ENCODE measurements at places on chromosomes 2 and 18.

DNA sequence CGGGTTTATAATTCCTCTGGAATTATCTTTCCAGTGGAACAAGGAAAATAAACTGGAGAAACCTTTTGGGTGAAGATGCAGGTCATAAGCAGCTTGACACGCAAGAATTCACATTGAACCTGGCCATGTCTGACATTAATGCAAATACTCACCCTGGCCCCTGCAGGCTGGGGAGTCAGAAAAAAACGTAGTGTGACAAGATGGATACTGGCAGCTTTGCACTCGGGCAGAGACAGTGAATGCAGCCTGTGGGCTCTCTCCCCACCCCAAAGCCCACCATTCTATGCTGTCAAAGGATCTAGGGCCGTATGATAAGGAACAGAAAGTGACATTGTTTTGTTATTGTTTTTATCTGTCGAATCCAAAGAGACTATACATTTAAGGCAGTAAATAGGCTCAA is 223.1 kb downstream of the RBM43 start:
- no peak for DNase-seq

- DNase-seq: no peak
These were observed 143.8 kb downstream of the GALNT14 start for GRCh38 chr2:30994227-30995056.

DNA sequence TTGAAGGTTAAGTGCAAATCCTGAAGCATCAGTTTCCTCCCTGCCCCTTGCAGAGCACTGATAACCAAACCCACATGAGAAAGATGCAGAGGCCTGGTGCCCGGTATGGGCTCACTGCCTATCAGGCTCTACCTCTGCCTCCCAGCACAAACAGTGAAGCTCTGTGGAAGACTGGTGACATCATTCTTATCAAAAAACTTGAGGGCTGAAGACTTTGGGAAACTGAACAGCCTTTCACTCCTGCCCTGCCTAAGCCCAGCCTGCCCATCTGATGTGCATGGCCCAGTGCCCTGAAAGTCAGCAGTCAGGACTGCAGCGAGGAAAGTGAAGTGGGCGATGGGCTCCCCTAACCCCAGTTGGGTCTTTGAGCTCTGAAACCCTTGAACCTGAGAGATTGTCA is 174.8 kb upstream of the ARL4C start:
- no peak for DNase-seq

- DNase-seq: no peak
These were observed 217.3 kb downstream of the FHOD3 start for GRCh38 chr18:36514778-36515177.

DNA sequence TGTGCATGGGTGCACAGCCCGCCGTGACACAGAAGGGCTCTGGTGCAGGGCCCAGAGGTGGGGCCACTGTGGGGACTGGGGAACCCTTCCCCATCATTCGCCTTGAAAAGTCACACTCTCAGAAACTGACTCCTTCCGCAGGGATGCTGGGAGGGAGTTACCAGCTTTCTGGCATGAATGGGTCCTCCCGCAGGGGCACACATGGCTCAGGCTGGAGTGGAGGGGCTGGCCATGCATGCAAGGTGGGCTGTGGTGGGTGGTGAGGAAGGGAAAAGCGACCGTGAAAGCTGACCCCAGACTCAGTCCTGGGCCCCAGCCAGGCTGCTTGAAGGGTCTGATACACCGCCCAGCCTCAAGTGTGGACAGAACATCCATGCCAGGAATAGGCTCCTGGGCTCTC is 201.1 kb downstream of the TNS1 start:
- no peak for DNase-seq

GRCh38 chr2:239912938-239913635 is 112.1 kb downstream of the NDUFA10 start:
- DNase-seq: no peak

GRCh38 chr2:168119515-168120141 is 127.8 kb downstream of the STK39 start:
- DNase-seq: no peak

GRCh38 chr2:25481381-25482300 is 139.9 kb upstream of the DNMT3A start:
- no peak for DNase-seq

DNA sequence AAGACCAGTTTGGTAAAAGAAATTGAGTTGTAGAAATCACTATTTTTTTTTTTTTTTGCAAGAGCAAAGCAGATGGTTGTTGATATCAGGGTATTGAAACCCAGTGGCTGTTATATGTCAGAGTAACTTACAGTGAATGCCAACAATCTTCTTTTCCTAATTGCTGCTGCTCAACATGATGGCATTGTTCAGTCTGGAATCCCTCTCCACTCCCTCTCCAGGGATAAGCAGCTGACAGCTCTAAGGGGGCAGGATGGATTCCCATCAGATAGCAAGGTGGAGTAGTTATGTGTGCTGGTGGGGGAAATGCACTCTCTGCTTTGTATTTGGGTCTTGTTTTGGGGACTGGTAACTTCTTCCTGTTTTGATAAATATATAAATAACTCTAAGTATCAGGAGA is 200.0 kb downstream of the PIK3C3 start:
- DNase-seq: no peak

DNA sequence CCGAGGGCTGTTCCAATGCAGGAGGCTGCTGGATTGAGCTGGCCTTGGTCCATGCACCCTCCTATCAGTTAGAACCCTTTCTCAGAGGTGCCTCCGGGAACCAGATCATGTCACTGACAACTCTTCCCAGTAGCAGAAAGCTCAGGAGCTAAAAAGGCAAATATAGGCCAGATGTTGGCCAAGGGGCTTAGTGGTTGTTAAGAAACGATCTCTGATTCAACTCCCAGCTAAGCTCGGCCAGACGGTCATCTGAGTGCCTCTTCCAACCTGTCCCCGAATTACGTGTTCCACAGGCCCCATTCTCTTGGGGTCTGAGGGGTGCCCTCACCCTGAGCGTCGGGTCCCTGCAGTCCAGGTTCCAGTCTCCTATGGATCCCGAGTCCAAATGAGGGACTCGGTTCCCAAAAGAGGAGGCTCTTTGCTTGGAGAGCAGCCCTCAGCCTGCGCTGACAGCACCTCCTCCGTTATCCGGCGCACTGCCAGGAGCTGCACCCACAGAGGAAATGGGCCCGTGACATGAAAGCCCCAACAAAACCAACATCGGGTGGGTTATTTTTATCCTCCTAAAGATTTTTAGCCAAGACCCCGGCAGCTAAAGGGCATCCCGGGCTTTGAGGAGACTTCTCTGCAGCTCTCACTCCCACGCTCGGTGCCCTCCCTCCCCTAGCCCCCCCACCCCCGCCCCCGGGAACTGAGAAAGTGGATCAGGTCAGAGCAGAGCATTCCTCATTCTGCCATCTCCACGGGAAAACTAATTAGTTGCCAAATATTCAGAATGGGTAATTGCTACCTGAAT is 106.6 kb upstream of the ID2 start:
- DNase-seq: no peak

DNA sequence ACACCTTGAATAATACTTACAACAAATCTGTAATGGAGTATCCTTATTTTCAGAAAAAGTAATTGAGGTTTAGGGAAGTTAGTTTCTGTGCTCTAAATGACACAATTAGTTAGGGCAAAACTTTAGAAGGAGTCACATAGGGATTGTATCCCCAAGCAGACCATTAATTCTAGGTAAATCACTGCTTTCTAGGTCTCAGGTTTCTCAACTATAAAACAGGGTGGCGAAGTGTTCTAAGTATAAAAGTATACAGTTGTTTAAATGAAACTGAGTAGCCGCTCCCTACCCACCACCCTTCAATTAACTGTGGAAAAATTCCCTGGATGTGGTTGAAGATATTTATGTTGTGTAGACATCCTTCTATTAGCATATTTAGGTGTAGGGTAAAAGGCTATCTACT is 19.9 kb upstream of the TMEM178A start:
- no peak for DNase-seq

GRCh38 chr18:58201733-58202730 is 158.0 kb downstream of the NEDD4L start:
- DNase-seq: no peak

DNA sequence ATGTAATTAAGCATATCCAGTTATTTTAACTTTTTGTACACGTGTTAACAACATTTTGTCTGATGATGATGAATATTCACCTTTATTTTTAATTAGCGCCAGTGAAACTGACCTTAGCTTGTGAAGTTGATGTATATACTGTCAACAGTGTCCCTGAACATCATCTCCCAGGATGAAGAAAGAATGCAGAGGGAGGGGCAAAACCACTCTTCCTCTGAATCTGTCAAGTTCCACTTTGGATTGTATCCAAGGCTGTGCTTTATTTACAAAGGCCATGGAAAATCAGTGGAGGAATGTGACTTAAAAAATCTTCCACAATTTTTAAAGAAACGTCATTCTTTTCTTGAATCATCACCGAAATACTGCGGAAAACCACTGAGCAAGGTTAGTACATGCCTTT is 4.5 kb upstream of the RMDN2 start:
- no peak for DNase-seq

- no peak for DNase-seq
These were observed 95.2 kb upstream of the BARD1 start for GRCh38 chr2:214904634-214905033.

- no peak for DNase-seq
These were observed 6.1 kb upstream of the LAMA3 start for GRCh38 chr18:23683155-23683554.

DNA sequence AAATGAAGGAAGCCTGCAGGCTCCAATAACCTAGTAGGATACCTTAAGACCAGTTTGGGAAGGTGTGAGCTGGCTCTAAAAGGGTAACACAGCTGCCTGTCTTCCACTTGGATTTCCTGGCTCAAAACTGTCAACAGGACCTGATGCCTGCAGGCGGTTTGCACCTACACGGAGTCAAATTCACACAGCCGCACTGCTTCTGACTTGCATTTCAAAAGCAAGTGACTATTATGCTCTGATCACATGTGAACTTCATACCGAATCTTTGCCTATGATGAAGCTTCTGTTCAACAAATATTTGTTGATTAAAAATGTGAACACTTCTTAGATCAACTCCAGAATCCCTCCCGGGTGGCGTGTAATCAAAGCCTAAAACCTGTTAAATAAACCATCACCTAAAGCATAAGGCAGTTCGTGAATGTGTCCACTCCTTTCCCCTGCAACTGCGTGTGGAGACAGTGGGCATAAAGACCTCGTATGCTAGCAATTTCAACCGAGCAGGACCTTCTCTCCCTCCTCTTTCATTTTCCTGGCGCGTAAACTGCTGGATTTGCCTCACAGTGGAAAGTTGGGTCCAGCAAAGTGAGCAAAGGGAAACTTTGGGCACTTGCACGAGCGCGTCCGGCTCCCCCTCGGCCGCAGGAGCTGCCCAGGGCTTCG is 784 bp downstream of the CRACDL start:
- no peak for DNase-seq

DNA sequence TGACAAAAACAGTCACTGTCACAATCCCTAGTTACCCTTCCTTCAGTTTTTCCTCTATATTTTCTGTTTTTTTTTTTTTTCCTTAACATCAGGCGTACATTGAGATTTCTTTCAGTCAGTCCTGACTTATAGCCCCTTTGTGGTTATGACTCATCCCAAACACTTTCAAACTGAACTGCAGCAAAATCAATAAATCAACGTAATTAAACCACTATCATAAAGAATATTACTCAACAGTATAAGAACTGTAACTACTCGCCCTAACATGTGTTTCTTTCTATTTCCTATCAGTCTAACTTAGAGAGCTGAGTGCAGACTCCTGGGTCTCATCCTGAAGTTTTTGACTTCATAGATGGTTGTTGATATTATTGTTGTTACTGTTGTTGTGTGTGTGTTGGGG is 523.5 kb downstream of the LRRTM4 start:
- no peak for DNase-seq

DNA sequence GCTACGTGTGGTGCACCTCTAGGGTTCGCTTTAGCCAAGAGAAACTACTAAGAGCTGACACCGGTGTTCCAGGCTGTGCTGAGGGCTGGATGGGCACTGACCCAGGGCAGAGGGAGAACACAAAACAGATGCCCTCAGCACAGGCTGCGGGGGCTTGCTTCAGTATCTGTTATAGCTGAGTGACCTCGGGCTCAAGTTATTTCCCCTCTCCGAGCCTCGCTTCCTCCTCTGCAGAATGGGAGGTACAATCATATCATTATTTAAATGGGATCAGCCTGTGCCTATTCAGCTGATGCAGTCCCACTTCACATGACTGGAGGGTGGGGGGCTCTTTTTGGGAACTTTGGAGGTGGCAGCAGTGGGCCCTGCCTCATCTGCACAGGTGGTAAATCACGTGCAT is 156.1 kb upstream of the APCDD1 start:
- no peak for DNase-seq

DNA sequence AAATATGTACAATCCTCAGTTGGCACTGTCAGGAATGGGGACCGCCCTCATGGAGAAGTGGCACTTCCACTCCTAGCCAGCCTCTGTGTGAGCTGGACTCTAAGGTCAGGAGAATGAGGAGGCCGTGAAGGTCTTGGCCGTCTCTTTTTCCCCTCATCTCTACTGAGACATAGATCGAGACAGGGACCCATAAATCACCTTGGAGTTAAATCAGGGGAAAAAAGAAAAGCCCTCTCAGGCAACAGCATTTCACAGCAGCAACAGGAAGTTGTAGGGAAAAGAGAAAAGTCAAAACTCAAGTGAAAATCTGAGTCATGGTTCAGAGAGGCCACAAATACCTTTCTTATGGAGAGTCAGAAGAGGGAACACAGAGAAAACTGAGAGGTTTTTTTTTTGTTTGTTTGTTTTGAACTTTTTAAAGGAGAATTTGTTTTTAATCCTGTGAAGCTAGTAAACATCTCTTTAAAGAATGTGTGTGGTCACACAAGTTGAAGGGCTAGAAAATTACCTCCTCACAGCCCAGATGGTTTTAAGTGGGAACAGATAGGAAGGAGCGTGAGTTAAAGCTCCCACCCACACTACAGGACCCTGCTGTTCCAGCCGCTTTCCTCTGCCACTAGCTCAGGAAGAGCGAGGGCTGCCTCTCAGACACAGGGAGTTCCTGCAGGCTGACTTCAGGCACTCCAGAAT is 30.6 kb upstream of the CYP1B1 start:
- DNase-seq: no peak

- DNase-seq: no peak
These were observed 91.5 kb upstream of the ZSWIM2 start for GRCh38 chr2:186940463-186940862.

- no peak for DNase-seq
These were observed 1.7 kb downstream of the MAP2 start for GRCh38 chr2:209425471-209426071.

DNA sequence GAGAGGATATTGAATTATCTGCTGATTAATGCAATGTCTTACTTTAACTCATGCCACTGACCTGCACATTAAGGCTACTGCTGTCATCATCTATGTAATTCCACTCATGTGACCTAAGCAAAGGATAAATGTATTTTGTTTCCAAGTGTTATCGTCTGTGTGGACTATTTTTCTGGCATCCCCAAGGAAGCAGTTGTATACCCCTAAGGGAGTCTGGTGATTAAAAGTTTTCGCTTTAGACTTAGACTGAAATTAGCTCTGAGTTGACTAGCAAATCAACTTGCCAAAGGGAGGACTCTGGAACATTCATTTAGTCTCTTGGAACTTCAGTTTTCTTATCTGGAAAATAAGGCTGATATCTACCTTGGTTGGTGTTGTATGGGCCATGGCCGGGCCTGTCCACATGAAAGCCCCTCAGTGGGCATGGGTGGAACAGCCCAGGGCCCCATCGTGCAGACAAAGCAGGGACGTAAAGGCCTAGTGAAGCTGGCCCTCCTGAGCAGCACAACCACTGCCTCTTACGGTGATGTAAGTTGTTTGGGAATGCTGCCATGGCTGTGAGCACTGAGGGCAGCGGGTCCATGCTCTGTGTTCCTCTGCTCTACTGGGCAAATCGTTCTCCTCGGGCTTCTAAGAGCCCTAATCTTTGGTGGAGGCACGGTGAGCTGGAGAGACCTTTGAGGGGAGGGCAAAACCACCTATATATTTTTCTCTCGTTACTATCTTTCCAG is 144.4 kb upstream of the RNF152 start:
- no peak for DNase-seq

Data from cortex of kidney (tissue), 1 donor.